ENCODE measurements at places on chromosomes 1 and 21.

- no peak for DNase-seq
Observed at GRCh38 chr1:56508523-56508983, 70.8 kb downstream of the PLPP3 start.

DNA sequence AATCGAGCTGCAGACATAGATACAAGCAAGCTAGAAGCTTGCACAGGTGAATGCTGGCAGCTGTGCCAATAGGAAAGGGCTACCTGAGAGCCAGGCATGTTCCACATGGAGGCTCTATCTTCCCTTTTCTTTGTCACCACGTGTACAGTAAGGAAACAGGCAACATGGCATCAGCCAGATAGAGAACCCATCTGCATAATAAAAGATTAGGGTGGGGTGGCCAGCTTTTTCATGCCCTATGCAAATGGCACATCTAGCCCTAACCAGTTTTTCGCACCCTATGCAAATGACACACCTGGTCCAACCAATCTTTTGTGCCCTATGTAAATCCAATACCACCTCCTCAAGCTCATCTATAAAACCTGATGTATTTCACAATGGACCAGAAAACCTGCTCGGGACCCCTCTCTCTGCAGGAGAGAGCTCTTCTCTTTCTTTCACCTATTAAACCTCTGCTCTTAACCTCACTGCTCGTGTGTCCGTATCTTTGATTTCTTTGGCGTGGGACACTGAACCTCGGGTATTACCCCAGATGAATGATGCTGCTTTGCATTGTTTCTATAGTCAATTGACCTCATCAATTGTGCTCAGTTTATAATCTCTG is 93.9 kb downstream of the SLC30A10 start:
- no peak for DNase-seq

DNA sequence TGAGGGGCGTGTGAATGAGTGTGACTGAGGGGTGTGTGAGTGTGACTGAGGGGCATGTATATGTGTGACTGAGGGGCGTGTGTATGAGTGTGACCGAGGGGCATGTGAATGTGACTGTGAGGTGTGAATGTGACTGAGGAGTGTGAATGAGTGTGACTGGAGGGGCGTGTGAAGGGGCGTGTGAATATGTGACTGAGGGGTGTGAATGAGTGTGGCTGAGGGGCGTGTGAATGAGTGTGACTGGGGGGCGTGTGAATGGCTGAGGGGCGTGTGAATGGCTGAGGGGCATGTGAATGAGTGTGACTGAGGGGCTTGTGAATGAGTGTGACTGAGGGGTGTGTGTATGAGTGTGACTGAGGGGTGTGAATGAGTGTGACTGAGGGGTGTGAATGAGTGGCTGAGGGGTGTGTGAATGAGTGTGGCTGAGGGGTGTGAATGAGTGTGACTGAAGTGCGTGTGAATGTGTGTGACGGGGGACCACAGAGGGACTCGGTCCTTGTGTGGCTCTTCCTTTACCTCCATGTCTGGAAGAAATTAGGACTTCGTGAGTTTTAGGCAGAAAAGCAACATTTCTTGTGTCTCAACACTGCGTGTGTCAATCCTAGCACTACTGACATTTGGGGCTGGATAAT is 105.8 kb downstream of the GLIS1 start:
- no peak for DNase-seq

- peak; percentile 69 for DNase-seq
Observed at GRCh38 chr1:110460253-110461220, 9.6 kb downstream of the PROK1 start.

- DNase-seq, result peak; percentile 36
Observed at GRCh38 chr1:40316595-40317393, at the start of gene COL9A2. COL9A2 (minus strand) TSS chr1:40317286; CDS start chr1:40317197, 89 bp downstream.

DNA sequence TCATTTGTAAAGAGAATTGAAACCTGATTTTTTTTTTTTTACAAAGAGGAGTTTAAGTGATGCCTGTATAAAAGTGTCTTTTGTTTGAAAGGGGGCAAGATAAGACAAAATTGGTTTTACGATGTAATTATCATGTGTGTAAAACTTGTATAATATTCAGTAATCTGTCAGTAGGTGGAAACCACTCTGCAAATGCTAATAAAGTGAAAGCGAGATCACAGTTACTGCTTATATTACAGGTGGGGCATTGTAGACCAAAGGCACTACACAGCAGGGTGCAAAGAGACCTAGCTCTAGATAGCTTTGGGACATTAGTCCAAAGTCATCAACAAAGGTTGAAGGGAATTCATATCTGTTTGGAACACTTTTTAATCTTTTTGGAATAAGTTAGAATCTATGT is 174.2 kb downstream of the LHX8 start:
- DNase-seq, result no peak

DNA sequence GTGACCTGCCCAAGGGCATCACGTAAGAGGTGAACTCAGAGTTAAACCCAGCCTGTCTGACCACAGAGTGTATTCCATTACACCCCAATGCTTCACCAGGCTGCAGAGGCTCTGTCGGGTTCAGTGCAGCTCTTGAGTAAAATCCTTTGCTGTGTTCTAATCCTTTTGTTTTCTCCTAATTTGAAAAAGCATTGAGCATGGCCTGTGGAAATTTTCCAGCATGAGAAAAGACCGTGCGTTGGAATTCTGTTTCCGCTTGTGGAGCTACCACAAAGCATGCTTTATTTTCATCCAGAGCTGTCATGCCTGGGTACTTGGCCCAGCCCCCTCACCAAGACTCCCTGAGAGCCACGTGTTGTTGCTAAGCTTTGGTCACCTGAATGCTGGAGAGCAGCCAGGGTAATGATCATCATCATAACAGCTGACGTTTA is 317.6 kb downstream of the PRDM2 start:
- DNase-seq, result no peak

DNA sequence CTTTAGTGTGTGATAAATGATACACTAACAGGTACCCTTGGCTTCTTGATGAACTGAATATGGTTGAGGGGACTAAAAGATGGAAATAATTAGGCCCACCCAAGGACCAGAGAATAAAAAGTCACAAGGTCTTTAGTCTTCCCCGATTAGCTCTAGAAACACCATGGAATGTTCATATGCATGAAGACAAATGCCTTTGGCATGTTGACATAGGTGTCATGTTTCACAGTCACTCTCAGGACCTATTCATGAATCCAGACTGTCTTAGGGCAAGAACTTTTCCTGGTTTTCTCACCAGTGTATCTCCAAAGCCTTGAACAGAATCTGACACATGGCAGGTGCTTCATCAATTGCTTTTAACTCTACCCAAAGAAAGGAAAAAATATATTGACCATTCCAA is 412.8 kb downstream of the AJAP1 start:
- DNase-seq, result no peak

GRCh38 chr1:239233626-239234025 is 152.7 kb upstream of the CHRM3 start:
- no peak for DNase-seq

DNA sequence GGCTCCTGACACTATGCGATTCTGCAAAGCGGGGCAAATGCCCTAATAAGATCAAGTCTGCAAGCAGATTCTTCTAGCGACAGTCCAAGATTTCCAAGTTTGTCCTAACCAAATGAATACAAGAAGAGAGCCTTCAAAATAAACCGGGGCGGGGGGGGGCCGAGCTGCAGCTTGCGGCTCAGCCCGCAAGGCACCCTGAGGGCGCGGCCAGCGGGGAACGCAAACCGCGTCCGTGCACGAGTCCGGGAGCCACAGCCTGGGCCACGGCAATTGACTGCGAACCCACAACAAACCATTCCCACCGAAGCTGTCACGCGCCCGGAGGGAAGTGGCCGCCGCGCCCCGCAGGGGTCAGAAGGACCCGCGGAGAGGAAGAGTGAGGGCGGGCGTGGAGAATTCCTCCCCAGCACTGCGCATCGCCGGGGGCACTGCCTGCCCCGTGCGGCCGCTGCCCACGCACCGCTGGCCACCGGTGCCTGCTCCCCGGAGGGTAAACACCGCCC is 687 bp downstream of the TGFBR3 start:
- no peak for DNase-seq

GRCh38 chr1:82586473-82586872 is 785.7 kb downstream of the ADGRL2 start:
- no peak for DNase-seq

DNA sequence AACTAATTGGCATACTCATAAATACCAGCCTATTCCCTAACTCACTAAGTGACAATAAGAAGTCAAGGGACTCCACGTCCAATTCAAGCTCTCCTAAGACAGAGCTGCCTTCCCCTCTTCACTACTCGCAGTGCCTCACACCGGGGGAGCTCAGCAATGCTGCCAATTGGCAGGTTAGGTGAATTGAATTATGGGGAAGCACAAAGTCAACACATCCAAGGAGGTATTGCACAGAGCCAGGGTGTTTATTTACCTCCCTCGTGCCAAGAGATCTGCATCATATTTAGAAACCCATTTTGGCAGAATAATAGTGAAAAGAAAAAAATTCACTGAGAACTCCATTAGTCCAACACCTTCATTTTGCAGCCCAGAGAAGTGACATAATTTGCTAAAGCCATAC is 20.4 kb upstream of the TNR start:
- DNase-seq, result no peak

DNA sequence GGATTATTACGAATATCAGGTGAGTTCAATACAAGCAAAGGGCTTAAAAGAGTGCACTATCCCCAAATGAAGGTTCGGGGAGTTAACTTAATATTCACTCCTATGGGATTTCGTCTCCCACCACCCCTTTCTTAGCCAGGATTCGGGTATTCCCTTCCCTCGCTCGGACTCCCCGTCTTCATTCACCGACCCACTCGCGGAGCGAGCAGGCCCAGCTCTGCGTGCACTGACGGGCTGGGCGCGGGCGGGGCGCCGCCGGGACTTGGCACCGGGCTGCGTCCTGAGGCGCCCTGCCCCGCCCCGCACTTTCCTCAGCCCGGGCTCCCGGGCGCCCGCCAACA is 7.7 kb upstream of the MPZL1 start:
- DNase-seq, result no peak

- no peak for DNase-seq
Observed at GRCh38 chr1:66305927-66306326, 228.0 kb upstream of the SGIP1 start.

GRCh38 chr1:34405266-34405959 is 228.7 kb downstream of the C1orf94 start:
- no peak for DNase-seq

- DNase-seq, result no peak
Observed at GRCh38 chr1:156006666-156007376, 13.9 kb downstream of the SSR2 start.

DNA sequence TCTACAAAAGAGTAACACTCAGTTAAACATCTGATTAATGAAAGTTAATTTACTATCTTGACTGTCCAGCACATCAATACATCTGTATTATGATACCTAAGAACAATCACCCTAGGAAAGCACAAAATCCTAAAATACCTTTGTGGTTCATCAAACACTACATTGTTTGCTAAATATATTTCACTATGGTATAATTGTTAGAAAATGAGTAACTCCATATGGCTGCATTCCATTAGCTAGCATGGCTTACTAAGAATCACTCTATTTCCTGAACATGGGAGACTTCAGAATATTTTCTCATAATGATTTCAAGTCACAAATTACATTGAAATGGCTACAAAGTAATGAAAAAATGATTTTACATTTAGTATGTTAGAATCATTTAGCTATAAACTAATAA is 12.5 kb downstream of the TRMT1L start:
- no peak for DNase-seq

DNA sequence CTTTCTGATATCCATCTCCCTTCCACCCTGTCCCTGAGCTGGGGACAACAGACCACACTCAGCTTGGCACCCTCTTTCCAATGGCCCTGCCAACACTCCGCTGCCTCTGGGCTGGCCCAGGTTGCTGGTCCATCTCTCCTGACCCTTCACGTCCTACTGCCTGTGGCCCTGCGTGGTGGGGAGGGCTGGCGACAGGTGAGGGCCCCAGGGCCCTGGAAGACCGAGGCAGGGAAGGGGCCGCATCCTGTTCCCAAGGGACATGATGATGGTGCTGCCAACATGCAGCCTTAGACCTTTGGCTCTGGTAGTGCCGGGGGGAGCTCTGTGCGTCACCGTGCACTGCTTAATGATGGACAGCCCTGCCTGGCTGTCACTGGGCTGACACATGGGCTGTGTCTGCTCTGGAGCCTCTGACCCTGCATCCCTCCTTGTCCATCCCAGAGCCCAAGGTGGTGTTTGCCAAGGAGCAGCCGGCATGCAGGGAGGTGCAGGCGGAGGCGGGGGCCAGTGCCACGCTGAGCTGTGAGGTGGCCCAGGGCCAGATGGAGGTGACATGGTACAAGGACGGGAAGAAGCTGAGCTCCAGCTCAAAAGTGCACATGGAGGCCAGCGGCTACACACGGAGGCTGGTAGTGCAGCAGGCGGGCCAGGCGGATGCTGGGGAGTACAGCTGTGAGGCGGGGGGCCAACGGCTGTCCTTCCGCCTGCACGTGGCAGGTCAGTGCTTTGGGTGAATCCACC is 65.2 kb downstream of the OBSCN start:
- DNase-seq, result no peak

DNA sequence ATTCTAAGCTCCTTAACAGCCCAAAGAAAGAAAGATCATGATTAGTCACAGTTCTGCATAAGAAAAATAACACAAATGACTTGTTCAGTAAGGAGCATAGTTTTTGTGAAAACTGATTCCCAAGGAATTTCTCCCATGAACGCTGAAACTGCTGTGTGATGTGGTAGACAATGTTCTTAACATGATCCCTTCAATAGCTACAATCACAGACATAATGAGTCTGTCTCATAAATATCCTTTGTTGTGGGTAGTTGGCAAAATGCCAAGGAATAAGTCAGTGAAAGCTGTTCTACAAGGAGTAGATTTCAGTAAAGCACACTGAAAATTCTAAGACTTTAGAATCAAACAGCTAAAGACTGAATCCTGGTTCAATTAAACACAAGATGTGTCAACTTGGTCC is 404.8 kb downstream of the HLX start:
- no peak for DNase-seq

GRCh38 chr1:212285685-212286555 is 710 bp downstream of the PPP2R5A start:
- peak; percentile 46 for DNase-seq

DNA sequence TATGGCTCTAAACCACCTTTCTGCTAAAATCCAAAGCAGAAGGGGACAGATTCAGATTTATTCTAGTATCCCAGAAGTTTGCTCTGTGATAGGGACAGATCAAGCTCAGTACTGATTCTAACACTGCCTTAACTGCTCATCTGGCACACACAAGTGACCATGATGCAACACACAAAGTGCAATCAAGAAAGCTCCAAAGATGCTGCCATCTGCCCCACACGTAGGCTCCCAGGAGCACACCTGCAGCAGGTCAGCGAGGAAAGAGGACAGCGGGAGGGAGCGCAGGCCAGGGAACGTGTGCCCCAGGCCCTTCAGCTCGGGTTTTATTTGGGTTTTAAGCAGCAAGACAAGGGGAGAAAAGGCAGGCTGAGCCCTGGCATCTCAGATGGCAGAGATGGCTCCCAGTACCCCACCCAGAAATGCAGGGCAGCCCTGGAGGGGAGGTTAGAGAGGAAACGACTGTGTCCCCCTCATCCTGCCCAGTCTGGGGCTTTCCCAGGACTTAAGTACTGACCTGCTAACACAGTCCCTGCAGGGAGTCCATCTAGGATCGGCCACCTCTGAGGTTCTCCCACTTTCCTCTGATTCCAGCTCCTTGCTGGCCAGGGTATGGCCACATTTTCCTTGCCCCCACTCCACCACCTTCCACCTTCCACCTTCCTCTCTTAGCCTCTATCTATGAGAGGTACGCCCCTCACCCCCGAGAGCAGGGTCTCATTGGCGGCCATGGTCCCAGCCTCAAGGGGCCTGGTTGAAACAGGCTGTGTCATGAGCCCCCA is 1.2 kb downstream of the TRIM11 start:
- no peak for DNase-seq

- no peak for DNase-seq
Observed at GRCh38 chr1:3404801-3405200, 49.7 kb upstream of the ARHGEF16 start.

- no peak for DNase-seq
Observed at GRCh38 chr1:179208681-179209477, 20.6 kb downstream of the ABL2 start.

- no peak for DNase-seq
Observed at GRCh38 chr1:182841368-182841988, 2.3 kb downstream of the DHX9 start.

All from stimulated activated CD8-positive, alpha-beta memory T cell treated with anti-CD3 and anti-CD28 coated beads, Interleukin-7, amount 100 ng/mL, for 1 hour (primary cell).